ENCODE measurements at places on chromosomes 7 and 10.

DNA sequence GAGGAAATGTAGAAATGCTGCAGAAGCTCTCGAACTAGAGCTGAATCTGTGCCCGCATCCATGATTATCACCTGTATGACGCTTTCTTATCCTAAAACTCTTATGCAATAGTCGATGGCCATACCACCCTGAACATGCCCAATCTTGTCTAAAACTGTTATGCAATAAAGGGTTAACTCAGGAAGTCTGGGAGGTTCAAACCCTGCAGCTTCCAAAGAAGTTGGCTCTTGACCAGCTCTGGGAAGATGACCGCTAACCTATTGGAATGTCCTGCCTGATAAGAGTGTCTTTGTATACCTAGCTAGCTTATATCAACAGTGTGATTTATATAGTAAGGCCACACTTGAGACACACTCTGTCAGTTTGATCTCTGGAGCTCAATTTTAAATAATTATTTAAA, 3.4 kb upstream of the C10orf88 start:
- DNase-seq, result no peak

DNA sequence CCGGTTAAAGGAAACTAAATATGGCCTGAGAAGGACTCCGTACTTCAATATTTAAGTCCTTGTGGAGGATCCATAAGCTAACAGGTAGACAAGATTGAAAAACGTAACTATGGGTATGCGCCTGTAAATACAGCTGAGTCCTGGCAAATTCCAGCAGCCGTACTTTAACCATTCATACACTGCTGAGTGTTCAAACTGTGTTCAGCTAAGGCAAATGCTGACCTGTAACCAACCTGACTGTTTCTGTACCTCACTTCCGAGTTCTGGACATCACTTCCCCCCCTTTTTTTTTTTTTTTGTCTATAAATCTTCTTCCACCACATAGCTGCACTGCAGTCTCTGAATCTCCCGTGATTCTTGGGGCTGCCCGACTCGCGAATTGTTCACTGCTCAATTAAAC, 69.1 kb downstream of the SRPK2 start:
- no peak for DNase-seq

DNA sequence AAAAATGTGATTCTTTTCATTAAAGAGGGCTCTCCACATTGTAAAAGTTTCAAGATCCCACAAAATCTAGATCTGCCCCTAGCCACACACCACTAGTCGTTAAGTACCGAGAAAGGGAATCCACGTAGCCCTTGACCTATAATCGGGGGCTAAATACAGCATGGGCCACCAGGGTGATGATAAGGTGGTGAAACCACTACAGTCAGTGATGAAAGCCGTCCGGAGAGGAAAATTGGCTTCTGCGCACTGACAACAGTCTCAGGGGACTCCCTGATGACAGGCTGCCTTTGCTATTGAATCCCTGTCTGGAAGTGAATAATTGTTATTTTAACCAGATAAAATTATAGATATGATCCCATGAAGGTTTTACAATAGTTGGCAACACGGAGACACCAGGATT, 4.6 kb downstream of the TECTB start:
- no peak for DNase-seq

DNA sequence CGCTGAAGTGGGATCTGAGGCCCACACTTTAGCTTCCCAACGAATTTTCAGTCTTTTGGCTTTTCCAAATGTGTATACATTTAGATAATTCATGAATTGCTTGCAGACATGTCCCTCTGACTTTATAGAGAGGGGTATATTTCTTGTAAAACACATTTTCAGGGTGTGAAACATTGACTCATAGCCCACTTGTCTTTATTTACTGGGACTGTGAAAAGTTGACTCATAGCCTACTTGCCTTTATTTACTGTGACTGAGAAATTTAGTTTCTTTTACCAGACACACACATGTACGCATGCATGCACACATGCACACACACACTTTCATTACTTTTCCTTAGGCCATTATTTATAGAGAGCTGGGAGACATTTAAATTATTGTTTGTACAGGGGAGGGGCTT, 79.1 kb downstream of the VTI1A start:
- DNase-seq, result no peak

- DNase-seq, result no peak
These were observed 7.1 kb downstream of the MRC1 start for GRCh38 chr10:17816199-17816598.

DNA sequence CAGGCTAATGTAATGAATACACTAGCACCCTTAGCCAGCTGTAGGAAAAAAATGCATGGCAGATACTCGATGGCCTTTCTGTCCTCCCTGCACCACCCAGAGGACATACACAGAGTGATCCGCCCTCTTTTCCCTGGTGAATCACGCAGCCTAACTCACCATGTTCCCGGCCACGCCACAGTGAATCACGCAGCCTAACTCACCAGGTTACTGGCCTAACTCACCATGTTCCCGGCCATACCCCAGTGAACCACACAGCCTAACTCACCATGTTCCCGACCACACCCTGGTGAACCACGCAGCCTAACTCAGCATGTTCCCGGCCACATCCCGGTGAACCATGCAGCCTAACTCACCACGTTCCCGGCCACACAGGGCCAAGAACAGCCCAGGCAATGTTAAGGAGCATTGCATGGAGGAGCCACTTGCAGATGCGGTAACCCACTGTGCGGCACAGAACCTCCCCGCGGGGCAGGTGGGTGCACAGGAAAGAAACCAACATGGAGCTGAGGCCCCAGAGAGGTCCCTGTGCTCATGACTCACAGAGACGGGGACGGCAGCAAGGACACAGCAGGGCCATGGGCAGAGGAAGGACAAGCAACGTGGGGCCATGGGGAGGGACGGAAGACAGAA, 508.5 kb downstream of the DNAJB6 start:
- DNase-seq, result no peak

- no peak for DNase-seq
These were observed 24.6 kb upstream of the ITGA8 start for GRCh38 chr10:15744217-15744865.

GRCh38 chr7:129443612-129444011, 9.4 kb downstream of the STRIP2 start:
- no peak for DNase-seq

GRCh38 chr7:131424219-131424822, 96.6 kb downstream of the MKLN1 start:
- peak; percentile 1 for DNase-seq

DNA sequence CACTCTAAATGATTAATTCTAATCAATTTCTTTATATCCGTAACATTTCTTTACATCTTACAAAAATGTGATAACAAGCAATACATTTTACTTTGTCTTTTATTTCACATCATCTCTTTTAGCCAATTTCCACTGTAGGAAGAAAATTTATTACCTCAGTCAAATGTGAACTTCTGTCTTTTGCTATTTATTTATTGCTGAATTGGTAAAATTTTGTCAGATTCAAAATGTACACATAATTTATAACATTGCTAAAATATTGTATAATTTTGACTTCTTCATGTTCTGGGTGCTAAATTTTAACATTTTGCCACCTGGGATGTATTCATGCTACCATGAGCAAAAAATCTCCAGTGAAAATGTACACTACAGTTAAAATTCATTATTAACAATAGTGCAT, 158.0 kb downstream of the HGF start:
- DNase-seq, result no peak

GRCh38 chr7:81516898-81517297, 252.9 kb downstream of the HGF start:
- DNase-seq, result no peak

GRCh38 chr10:74913377-74913979, 87.1 kb downstream of the KAT6B start:
- DNase-seq, result no peak

GRCh38 chr10:76883596-76883995, 754.0 kb downstream of the KCNMA1 start:
- no peak for DNase-seq

- DNase-seq, result no peak
These were observed 137.0 kb downstream of the NRF1 start for GRCh38 chr7:129748356-129749109.

GRCh38 chr7:951881-952547, 2.5 kb downstream of the ADAP1 start:
- DNase-seq, result no peak

GRCh38 chr10:52677086-52677485, 95.5 kb downstream of the MBL2 start:
- no peak for DNase-seq

DNA sequence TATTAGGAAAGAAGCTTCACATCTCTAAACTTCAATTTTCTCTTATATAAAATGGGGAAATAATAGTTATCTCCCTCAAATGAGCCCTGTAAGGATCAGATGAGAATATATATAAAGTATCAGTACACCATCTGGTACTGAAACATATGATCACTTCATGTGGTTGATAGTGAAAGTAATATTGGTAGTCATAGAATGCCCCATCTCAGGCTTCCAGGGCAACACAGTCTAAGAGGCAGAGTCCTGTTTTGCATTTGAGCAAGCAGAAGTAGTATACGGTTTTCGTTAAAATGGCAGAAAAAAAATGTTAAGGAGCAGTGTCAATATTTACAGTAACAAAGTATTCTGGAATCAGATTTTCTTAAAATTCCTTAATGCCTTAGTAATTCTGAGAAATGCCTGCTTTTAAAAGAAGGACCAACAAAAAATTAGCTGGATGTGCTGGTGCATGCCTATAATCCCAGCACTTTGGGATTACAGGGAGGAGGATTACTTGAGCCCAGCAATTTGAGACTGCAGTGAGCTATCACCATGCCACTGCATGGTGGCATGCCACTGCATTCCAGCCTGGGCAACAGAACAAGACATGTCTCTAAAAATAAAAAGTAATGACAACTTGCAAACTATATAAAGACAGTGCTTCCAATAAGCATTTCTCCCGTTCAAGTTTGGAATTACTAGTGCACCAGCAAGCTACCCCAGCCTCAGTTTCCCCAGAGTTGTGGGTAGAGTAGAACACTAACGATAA, 19.8 kb downstream of the KBTBD2 start:
- no peak for DNase-seq

DNA sequence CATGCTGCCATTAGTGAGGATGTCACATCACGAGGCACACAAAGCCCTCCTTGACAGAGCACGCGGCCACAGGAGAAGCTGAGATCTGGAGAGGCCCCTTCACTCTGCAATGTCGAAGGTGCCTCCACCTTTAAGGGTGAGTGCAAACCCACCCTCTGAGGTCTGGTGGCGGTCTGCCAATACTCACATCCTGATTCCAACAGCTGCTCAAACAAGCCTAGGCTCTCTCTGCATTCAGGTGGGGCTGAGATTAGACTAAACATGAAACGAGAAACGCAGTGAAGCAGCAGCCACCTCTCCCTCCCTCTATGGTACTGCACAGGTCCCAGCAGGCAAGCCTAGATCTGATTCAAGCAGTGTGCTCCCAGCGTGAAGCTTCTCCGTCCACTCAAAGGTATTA, 151.8 kb downstream of the TCERG1L start:
- DNase-seq, result no peak

DNA sequence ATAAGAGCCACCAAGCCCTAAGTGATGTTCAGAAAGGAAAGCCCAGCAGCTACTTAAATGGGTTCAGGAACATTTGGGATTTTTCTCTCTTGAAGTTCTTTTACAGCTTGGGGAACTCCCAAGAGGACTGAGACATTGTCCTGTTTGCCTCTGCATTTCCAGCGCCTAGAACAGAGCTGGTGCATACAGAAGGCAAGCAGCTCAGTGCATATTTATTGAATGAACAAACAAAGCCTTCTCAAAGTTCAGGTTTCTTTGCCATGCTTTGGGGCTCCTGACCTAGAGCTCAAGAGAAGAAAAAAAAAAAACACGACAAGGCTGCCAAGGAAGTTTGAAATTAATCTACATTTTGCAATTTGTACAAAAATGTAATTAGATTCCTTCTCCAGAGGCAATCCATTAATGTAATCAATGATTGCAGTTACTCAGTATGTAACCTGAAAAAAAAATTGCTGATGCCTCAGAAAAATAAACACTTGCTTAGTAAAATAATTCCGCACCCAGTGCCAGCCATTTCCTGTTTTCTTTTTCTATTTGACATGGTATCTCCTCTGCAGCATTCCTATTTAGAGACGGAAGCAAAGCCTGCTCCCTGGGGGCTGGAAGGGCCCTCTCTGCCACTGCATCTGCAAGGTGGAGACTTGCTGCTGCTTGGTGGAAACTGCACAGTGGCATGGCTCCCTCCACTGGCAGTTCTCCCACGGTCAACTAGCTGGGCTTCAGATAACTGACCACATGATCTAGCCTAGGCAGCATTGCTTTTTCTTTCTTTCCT, 157.3 kb downstream of the TMEM178B start:
- no peak for DNase-seq

- no peak for DNase-seq
These were observed 57.8 kb downstream of the BAMBI start for GRCh38 chr10:28734938-28735759.

GRCh38 chr7:22726907-22727713, at the start of gene IL6:
Gene IL6, plus strand, starts transcription at chr7:22727200. Its CDS starts 63 bp downstream, at chr7:22727263.
- peak; percentile 74 for DNase-seq

GRCh38 chr10:78664929-78665553, 403.7 kb upstream of the ZMIZ1 start:
- DNase-seq, result peak; percentile 7

DNA sequence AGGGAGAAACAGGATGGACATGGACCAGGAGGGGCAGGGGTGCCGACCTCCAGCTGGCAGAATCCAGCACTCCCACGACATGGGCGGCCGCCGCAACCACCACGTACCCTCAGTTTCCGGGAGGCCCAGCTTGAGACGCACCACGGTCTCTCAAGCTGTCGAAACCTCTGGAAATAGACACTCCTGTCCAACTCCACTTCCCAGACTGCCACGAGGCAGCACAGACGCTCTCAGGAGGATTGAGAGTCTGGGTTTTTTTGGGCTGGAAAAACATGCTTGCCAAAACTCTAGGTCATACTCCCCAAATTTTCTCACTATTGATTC, 37.9 kb upstream of the PDGFA start:
- DNase-seq, result no peak

- no peak for DNase-seq
These were observed 2.7 kb upstream of the CPVL start for GRCh38 chr7:29149036-29149435.

- DNase-seq, result peak; percentile 89
These were observed 135.7 kb downstream of the GRK5 start for GRCh38 chr10:119343011-119343601.

GRCh38 chr7:134957005-134957404, 29.3 kb upstream of the AGBL3 start:
- no peak for DNase-seq

DNA sequence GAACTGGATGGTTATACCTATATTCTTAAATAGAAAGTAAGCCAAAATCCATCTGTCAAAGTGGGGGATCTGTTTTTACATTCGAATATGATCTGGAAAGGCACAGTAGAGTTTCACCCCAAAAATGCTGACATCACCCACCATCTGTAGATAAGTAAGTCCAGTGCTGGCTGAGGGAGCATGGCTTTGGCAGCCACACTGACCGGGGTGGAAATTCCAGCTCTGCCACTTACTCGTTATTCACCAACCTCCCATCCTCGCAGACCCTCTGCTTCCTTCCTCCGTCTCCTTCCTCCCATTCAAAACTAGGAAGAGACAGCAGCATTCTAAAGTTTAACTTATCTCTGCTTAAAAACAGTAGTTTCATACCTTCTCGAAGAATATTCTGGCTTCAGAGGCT, 84.9 kb upstream of the GATA3 start:
- no peak for DNase-seq
